ENCODE measurements at places on chromosomes 5 and 9.

GRCh38 chr5:893137-893506, 438 bp downstream of the TRIP13 start:
- DNase-seq: no peak

GRCh38 chr5:1702318-1702717, 97.3 kb downstream of the MRPL36 start:
- no peak for DNase-seq

GRCh38 chr5:151700820-151701219, 14.1 kb upstream of the SPARC start:
- DNase-seq: no peak

DNA sequence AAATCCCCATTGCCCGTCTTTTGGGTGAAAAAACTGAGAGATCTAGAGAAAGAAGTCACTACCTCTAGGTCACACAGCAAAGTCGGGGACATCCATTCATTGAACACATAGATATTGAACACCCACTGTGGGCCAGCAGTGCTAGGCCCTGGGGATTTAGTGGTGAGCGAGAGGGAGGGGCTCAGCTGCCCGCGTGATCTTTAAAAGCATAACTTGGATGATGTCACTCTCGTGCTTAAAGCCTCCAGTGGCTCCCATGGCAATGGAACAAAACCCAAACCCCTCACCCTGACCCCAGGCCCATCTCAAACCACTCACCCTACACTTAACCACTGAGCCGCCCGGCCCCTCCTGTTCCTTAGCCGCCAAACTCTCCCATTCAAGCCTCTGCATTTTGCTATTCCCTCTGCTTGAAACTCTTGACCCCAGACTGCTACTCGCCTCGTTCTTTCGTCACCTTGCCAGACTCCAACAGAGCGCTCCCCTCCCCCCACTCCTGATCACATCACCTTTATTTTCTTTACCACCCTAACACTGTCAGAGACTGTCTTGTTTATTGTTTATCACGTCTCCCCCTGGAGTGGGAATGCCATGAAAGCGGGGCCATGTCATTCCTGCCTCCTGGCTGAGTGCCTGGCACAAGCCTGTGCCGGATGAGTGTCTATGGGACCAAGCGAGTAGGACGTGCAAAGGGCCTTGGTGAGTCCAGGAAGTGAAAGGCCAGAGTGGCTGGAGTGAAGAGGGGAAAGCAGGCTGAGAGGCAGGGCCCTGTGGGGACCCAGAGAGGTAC, 710 bp upstream of the PIP5KL1 start:
- DNase-seq: peak; percentile 32

- DNase-seq: no peak
Measured at GRCh38 chr5:120852222-120852860, 388.2 kb downstream of the PRR16 start.

DNA sequence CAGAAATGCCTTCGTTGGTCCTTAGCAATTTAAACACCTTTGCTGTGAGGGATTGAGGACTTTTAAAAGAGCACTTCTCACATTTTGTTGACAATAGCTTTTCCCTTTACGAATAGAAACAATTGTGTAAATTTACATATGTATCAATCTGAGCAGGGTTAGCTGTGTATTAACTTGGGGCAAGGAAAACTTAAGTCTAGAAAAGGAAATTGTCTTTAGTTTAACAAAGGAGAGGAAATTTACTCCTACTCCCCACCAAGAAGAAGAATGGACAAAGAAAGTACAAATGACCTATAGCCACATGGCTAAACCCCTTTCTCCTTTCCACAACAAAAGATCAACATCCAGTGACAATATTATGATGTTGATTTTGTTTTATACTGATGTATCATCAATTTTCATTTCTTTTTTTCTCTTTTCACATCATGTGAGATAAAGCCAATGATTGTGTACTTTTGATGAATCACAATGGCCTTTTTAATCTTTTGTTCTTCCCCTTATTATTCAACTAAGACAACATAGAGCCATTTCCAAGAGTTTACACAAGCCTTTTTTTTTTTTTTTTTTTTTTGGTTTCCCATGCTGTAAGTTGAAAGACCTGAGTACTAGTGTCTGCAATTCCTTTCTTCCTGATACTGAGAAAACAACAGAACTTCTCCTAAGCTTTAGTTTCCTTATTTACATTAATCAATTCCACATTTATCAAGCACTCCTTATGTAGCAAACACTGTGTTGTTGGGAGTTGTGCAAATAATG, 19.0 kb downstream of the FOXB2 start:
- no peak for DNase-seq

- DNase-seq: no peak
Measured at GRCh38 chr9:137665697-137666512, 47.1 kb downstream of the EHMT1 start.

DNA sequence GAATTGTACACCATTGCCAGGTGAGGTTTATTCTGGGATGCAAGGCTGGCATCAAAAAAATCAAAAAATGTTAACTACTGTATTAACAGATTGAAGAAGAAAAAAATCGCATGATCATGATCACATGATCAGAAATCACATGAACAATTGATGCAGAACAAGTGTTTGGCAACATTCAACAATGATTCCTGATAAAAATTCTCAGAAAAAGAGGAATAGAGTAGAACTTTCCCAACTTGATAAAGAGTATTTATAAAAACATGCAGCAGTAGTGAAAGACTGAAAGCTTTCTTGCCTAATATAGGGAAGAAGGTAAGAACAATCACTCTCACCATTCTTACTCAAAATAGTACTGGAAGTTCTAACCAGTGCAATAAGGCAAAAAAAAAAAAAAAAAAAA, 16.4 kb downstream of the SLCO4C1 start:
- no peak for DNase-seq

DNA sequence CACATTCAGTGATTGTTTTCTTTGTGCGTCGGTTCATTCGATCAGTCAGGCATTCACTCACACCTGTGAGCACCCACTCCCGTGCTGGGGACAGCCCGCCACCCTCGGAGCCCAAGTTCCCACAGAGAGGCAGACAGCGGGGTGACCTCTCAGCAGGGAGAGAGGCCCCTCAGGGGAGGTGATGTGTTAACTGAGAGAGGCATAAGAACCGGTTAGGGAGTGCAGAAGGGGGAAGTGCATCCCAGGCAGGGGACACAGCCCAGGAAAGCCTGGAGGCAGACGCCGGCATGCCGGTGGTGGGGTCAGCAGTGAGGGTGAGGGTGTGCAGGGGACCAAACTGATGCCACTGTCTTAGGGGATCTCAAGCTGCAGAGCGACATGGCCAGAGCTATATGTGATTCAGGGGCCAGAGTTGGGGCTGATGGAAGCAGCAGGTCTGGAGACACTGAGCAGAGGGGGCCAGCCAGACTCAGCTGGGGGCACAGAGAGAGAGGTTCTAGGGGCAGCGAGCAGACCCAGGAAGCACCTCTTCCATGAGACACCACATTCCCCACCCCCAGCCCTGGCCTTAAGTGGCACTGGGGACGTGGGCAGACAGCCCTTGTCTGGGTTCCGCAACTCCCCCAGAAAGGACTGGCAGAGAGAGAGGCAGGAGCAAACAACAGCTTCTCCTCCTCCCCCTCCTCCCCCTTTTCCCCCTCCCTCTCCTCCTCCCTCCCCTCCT, 35.9 kb downstream of the HK3 start:
- no peak for DNase-seq

DNA sequence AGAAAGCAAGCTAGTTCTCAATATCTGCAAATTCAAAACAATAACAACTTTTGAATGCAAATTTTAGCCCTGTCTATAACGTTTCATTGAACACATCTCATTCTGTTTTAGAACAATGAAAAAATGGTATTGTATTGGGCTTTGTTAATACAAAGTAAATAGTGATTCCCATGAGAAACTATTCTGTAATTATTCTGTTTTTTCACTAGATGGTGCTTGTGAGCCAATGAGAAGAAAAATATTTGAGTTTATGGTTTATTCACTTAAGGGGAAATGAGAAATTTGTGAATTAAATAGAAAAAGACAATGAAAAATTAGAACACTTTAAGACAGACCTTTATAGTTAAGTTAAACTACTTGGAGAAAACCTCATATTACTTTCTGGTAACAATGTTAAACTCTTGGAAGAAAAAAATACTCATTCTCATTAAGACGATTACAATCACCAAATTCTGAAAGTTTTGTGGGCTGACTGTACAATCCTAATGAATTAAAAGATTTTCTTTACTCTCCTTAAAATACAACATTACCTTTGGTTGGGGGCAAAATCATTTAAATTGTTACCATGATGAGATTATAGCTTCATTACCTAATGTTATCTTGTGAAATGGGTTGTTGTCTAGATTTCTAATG, 127.0 kb downstream of the NNT start:
- DNase-seq: peak; percentile 15

DNA sequence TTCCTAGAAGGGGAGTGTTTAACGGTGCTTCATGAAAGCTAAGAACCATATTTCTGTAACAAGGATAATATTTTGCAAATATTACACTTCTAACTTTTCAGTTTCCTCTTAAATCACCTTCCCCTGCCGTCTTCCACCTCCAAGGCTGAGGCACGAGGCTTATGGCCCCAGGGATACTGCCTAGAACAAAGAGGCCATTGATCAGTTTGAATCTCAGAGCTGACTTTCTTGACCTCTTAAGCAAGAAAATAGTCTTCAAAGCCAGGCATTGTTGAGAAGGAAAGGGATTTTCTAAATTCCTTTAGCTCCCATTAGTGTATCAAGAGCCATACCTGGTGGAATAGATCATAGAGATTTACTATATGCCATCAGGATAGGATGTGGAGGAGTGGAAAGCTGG, 566.2 kb downstream of the BNC2 start:
- no peak for DNase-seq

GRCh38 chr9:13013991-13014883, 239.4 kb downstream of the LURAP1L start:
- no peak for DNase-seq

- DNase-seq: no peak
Measured at GRCh38 chr5:170414786-170415185, 25.6 kb upstream of the KCNMB1 start.

- DNase-seq: no peak
Measured at GRCh38 chr5:143701493-143701892, 110.5 kb upstream of the HMHB1 start.

GRCh38 chr9:118446943-118447639, 742.9 kb downstream of the TLR4 start:
- no peak for DNase-seq

DNA sequence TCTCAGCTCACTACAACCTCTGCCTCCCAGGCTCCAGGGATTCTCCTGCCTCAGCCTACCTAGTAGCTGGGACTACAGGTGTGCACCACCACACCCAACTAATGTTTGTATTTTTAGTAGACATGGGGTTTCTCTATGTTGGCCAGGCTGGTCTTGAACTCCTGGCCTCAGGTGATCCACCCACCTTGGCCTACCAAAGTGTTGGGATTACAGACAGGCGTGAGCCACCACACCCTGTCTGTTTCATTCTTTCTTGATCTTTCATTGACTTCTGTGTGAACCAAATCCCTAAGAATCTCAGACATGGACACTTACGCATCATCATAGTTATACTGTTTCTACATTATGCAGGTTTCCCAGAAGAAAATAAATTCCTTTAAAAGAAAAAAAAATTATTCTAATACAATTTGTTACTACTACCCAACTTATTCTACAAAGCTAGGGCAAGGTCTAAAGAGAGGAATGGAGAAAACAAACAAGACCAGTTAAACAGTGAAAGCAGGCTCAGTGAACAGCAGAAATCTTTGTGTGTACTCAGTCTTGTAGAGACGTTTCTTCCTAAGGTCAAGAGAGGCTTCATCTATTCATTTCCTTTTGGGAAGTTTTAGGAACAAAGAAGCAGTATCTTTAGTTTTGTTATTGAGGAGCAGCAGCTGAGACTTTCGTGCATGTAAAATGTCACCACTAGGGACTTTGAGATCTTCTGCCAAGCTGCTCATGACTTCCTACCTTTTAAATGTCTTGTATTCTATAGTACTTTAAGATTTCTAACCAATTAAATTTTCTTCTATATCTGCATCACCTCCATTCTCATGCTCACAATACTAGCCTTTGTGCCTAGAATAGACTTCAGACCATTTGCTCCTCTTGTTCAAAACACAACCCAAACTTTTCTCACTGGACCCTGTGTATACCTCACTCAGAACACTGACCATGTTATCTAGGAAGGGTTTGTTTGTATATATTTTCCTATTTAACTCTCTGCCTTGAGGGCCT, 5.6 kb upstream of the HMGCR start:
- no peak for DNase-seq

GRCh38 chr5:123673107-123673506, 161.1 kb downstream of the CSNK1G3 start:
- DNase-seq: no peak

GRCh38 chr5:10519729-10520128, 44.1 kb upstream of the ANKRD33B start:
- no peak for DNase-seq

DNA sequence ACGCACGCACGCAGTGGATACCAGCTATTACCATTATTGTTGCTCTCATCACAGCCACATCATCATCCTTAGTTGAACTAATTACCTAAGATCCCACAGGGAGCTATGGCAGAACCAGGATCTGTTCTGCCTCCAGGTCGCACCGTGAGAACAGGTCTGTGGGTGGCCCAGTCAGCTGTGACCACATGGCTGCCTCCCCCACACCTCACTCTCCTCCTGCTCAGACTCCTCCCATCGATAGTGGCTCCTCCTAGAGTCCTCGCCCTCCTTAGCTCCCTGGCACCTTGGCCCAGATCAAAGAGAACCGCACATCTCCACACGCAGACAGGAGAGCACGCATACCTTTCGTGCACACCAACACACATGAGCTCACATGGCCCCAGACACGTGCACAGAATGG, 32.4 kb upstream of the RPL26L1 start:
- no peak for DNase-seq

GRCh38 chr5:164742025-164742424, 1236.6 kb downstream of the MAT2B start:
- no peak for DNase-seq
